ENCODE measurements at places on chromosomes 16 and 17.

GRCh38 chr16:12398029-12398682 lies 405.5 kb downstream of the CPPED1 start:
- H3K36me3 ChIP-seq = no peaks in the 10 kb centered on the region
- H3K27ac ChIP-seq = no peak overlapping the region
- no peaks in the 10 kb centered on the region for H3K27me3 ChIP-seq
- H3K4me3 ChIP-seq = no peak overlapping the region
- peak; percentile 48 for DNase-seq
- no peaks in the 10 kb centered on the region for H3K4me1 ChIP-seq

GRCh38 chr16:57530522-57531252 lies 5.7 kb downstream of the CCDC102A start:
- H3K4me1 ChIP-seq = peaks cover 9% of the 10 kb centered on the region
- no peak for DNase-seq
- H3K36me3 ChIP-seq = peaks cover 1% of the 10 kb centered on the region
- no peak overlapping the region for H3K27ac ChIP-seq

GRCh38 chr17:63676584-63676983 lies 23.3 kb downstream of the LIMD2 start:
- H3K36me3 ChIP-seq = no peaks in the 10 kb centered on the region
- H3K27me3 ChIP-seq = no peaks in the 10 kb centered on the region
- H3K4me1 ChIP-seq = peaks cover 9% of the 10 kb centered on the region
- H3K4me3 ChIP-seq = no peak overlapping the region

DNA sequence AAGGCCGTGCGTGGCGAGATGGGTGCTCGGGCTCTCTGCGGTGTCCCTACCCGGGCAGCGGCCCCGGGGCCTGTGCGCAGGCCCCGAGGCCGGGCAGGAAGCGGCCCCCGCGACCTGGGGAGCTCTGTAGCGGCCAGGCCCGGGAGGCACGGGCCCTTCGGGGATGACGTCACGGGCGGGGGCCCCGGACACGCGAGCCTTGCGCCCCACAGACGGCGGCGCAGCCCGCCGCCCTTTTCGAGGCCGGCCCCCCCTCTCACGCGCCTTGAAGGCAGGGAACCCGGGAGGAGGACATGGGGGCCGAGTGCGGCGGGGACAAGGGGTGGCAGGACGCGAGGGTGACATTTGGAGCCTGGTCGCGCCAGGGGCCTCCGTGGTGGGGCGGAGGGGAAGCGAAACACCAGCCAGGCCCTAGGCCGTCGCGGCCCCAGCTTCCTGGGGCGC lies 1.1 kb downstream of the RAI1 start:
- H3K27me3 ChIP-seq = peaks cover 2% of the 10 kb centered on the region
- no peak for DNase-seq
- H3K36me3 ChIP-seq = peaks cover 4% of the 10 kb centered on the region
- H3K4me1 ChIP-seq = peaks cover 23% of the 10 kb centered on the region
- peak overlapping the region; percentile 92 for H3K27ac ChIP-seq
- peak overlapping the region; percentile 57 for H3K4me3 ChIP-seq

GRCh38 chr16:7268182-7268581 lies 64.5 kb upstream of the RBFOX1 start:
- no peak for DNase-seq
- H3K27ac ChIP-seq = no peak overlapping the region
- no peak overlapping the region for H3K4me3 ChIP-seq
- H3K4me1 ChIP-seq = no peaks in the 10 kb centered on the region

GRCh38 chr17:46962374-46962790 lies 16.7 kb downstream of the RPRML start:
- H3K36me3 ChIP-seq = no peaks in the 10 kb centered on the region
- H3K27ac ChIP-seq = no peak overlapping the region
- peak; percentile 85 for DNase-seq
- H3K4me1 ChIP-seq = peaks cover 4% of the 10 kb centered on the region

DNA sequence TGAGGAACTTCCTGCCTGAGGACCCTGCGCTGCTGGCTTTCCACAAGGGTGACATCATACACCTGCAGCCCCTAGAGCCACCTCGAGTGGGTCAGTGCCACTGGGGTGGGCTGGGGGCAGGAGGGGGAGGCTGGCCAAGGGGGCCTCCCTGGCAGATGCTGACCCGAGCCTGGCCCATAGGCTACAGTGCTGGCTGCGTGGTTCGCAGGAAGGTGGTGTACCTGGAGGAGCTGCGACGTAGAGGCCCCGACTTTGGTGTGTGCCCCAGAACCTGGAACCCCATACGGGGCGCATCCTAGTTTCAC lies 26.7 kb upstream of the ALKBH5 start:
- H3K36me3 ChIP-seq = no peaks in the 10 kb centered on the region
- H3K27me3 ChIP-seq = no peaks in the 10 kb centered on the region
- no peak overlapping the region for H3K4me3 ChIP-seq
- DNase-seq = no peak
- H3K4me1 ChIP-seq = peaks cover 9% of the 10 kb centered on the region
- H3K27ac ChIP-seq = no peak overlapping the region

GRCh38 chr16:67399218-67399733 lies 6.0 kb upstream of the TPPP3 start:
- H3K4me1 ChIP-seq = peaks cover 10% of the 10 kb centered on the region
- H3K27me3 ChIP-seq = no peaks in the 10 kb centered on the region
- DNase-seq = no peak

- H3K27me3 ChIP-seq = no peaks in the 10 kb centered on the region
- H3K4me1 ChIP-seq = peaks cover 2% of the 10 kb centered on the region
- H3K36me3 ChIP-seq = no peaks in the 10 kb centered on the region
- H3K27ac ChIP-seq = no peak overlapping the region
- H3K4me3 ChIP-seq = no peak overlapping the region
Measured at GRCh38 chr16:58266336-58266735, 28.5 kb downstream of the PRSS54 start.

DNA sequence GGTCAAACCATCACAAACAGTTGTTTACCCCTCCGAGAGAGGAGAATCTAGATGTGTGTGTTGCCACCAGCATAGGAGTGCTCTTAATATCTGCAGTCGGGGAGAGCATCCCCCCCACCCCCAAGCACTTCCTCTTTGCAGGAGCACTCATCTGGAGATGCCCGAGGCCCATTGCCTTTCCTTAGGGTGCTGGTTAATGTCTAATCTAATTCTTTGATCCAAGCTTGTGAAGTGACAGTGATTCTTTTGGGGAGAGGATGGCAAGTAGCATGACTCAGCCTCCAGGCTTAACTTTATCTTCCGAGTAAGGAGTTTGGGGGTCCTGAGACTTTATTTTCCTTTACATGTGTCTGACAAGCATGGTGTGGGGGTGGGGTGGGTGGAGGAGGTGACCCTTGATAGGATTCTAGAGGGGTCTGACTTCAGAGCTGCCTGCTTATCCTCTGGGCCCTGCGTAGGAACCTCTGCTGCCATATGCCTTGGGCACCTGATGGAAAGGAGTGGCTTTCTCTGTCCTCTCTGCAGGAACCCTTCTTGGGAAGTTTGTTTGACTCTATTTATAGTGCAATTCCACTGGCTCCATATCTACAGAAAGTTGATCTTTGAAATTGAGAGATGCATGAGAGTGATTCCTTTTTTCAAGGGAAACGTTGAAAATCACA lies 207.1 kb downstream of the SPECC1 start:
- no peak overlapping the region for H3K27ac ChIP-seq
- no peak for DNase-seq
- H3K4me3 ChIP-seq = no peak overlapping the region
- H3K4me1 ChIP-seq = no peaks in the 10 kb centered on the region

DNA sequence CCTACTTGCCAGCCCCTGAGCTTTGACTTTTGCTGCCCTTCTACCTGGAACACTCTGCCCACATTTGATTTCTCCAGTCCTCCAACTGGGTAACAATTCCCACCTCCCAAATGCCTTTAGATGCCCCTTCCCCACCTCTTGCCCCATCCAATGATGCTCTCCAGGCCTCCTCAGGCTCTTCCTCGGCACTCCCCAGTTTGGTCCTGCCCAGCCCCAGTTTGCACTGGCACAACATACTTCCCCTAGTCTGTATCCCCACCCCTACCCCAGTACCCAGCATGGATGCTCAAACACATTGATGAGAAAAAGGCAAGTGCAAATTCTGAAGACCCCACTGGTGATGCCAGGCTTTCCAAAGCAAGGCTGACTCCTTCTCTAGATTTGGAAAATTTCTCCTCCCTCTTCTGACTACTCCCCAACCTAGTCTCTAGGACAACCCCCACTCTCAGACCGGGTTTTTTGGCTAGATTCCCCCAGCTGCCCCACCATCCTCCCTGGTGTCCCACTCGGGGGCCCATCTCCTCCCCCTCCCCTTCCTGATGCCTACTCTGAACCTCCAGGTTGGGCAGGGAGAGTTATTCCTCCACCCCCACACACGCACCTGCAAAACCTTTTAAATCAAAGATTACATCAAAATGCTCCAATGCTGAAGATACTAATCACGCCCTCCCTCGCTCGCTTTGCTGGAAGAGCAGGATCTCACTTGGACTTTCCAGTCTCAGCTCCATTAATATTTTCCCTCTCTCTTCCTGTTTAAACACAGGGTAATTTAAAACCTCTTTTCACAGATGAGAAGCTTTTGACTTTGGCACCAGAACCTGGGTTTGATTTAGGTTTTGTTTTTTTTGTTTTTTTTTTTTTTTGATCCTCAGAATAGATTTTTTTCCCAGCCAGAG lies 94.9 kb downstream of the TMEM132E start:
- H3K27ac ChIP-seq = no peak overlapping the region
- no peaks in the 10 kb centered on the region for H3K4me1 ChIP-seq
- H3K4me3 ChIP-seq = no peak overlapping the region
- no peaks in the 10 kb centered on the region for H3K27me3 ChIP-seq
- no peaks in the 10 kb centered on the region for H3K36me3 ChIP-seq
